ENCODE measurements at places on chromosomes 16 and 17. TPM values are rescaled to one million over a fixed set of nuclear protein-coding genes. Genes with fewer than 3 reads are reported as not detected.

- H3K27ac ChIP-seq = no peak overlapping the region
- DNase-seq = no peak
- H3K4me3 ChIP-seq = no peak overlapping the region
Observed at GRCh38 chr17:36935671-36936454, 1.4 kb upstream of the LHX1 start.

DNA sequence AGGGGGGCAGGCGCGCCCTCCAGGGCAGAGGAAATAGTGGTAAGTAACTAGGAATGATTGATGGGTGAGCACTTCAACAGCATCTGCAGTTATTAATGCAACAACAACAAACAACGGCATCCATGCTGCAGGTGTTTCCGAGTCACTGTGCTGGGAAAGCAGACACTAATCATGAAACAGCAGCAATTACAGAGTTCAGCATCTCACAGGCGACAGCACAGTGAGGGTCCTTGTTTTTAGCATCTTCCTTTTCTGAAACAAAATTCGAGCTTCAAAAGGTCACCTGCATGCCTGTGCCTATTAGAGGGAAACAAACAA lies 191.9 kb downstream of the SLC39A11 start:
- no peaks in the 10 kb centered on the region for H3K4me1 ChIP-seq
- no peak overlapping the region for H3K4me3 ChIP-seq
- DNase-seq = no peak

- H3K4me3 ChIP-seq = no peak overlapping the region
- H3K4me1 ChIP-seq = no peaks in the 10 kb centered on the region
Observed at GRCh38 chr16:68134644-68135043, 49.5 kb downstream of the NFATC3 start.

The SLC22A31 gene
- total RNA-seq = 4.8 TPM

DNA sequence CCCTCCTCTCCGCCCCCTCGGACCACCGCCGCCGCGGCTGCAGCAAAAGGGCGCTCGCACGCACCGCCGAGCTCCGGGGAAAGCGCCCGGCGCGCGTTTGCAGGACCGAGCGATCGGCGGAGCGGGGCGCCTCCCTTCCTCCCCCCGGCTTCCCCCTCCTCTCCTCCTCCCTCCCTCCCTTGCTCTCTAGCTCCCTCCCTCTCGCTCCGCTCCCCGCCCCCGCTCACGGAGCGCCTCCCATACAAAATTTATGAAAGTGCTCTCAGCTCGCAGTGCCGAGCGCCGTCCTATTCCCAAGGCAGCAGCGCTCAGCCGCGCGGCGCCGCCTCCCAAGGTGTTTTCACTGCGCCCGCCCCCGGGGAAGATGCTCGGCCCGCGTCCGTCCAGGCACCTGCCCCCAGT lies at the start of gene RTN4RL1:
Gene RTN4RL1 (minus strand): TSS at position 115 of the 402 bp plus-strand sequence. CDS start 469 bp downstream, outside the sequence.
- H3K4me1 ChIP-seq = peaks cover 4% of the 10 kb centered on the region
- H3K27me3 ChIP-seq = no peaks in the 10 kb centered on the region
- DNase-seq = peak; percentile 76

GRCh38 chr17:76353004-76353598 lies 615 bp downstream of the PRPSAP1 start:
- H3K4me1 ChIP-seq = peaks cover 3% of the 10 kb centered on the region
- no peaks in the 10 kb centered on the region for H3K27me3 ChIP-seq
- H3K27ac ChIP-seq = peak overlapping the region; percentile 84
- DNase-seq = peak; percentile 21

GRCh38 chr17:57021226-57021940 lies 43.5 kb downstream of the SCPEP1 start:
- no peaks in the 10 kb centered on the region for H3K4me1 ChIP-seq
- no peaks in the 10 kb centered on the region for H3K27me3 ChIP-seq
- no peak overlapping the region for H3K4me3 ChIP-seq

The CSH2 gene
- not detected for total RNA-seq

- no peak overlapping the region for H3K27ac ChIP-seq
- no peaks in the 10 kb centered on the region for H3K36me3 ChIP-seq
- no peak overlapping the region for H3K4me3 ChIP-seq
- H3K27me3 ChIP-seq = no peaks in the 10 kb centered on the region
Observed at GRCh38 chr16:54375071-54375470, 88.5 kb upstream of the IRX3 start.

The MSRB1 gene
- 26.7 TPM for total RNA-seq

DNA sequence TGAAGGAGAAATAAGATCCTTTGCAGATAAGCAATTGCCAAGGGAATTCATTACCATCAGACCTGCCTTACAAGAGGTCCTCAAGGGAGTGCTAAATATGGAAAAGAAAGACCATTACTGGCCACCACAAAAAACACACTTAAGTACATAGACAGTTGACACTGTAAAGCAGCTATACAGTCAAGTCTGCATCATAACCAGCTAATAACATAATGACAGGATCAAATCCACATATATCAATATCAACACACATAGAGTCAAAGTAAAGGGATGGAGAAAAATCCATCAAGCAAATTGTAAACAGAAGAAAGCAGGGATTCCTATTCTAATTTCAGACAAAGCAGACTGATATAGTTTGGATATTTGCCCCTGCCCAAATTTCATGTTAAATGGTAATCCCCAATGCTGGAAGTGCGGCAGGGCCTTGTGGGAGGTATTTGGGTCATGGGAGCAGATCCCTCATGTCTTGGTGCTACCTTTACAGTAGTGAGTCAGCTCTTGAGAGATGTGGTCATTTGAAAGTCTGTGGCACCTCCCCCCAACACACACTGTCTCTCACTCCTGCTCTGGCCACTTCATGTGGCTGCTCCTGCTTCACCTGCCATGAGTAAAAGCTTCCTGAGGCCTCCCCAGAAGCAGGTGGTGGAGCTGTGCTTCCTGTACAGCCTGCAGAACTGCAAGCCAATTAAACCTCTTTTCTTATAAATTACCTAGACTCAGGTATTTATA lies 32.8 kb downstream of the TANC2 start:
- no peaks in the 10 kb centered on the region for H3K36me3 ChIP-seq
- H3K4me3 ChIP-seq = no peak overlapping the region
- no peak for DNase-seq
- no peaks in the 10 kb centered on the region for H3K27me3 ChIP-seq
- no peaks in the 10 kb centered on the region for H3K4me1 ChIP-seq

DNA sequence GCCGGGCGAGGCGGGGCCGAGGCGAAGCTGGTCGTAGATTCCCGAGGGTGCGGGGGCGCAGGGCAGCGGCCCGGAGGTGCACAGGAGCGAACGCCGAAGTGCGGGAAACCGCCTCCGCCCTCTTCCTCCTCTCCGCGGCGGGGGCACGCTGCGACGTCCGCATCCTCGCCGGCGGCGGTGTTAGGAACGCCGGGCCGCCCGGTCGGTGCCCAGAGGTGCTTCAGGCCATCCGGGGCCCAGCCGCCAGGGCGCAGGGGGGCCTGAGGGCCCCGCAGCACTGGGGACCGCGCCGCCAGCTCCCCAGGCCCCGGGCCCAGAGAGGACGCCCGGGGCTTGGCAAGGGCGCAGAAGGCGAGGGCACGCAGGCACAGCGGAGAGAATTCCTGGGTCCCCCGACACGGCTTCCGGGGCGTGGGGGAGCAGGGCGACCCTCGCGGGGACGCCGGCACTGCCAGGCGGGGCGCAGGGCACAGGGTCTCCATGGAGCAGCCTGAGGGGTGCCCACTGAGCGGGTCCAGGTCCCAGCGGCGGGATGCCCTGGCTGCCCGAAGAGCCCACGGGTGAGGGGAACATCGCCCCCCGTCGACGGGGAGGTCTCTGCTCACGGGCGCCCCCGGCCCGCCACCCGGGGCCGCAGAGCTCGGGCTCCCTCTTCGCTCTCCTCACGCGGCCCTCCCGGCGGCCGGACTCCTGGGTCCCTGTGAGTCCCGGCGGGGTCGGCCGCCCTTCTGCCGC lies 576 bp downstream of the EPOP start:
- H3K27ac ChIP-seq = no peak overlapping the region
- no peaks in the 10 kb centered on the region for H3K4me1 ChIP-seq
- peak; percentile 17 for DNase-seq
- H3K4me3 ChIP-seq = peak overlapping the region; percentile 25
- no peaks in the 10 kb centered on the region for H3K36me3 ChIP-seq

GRCh38 chr16:4682084-4682591 lies 11.2 kb upstream of the NUDT16L1 start:
- H3K4me3 ChIP-seq = no peak overlapping the region
- no peak for DNase-seq
- H3K36me3 ChIP-seq = no peaks in the 10 kb centered on the region
- peaks cover 4% of the 10 kb centered on the region for H3K4me1 ChIP-seq
- H3K27me3 ChIP-seq = no peaks in the 10 kb centered on the region

Measured in ovary (tissue), 10 donors.